ENCODE measurements at places on chromosomes 13 and 19.

DNA sequence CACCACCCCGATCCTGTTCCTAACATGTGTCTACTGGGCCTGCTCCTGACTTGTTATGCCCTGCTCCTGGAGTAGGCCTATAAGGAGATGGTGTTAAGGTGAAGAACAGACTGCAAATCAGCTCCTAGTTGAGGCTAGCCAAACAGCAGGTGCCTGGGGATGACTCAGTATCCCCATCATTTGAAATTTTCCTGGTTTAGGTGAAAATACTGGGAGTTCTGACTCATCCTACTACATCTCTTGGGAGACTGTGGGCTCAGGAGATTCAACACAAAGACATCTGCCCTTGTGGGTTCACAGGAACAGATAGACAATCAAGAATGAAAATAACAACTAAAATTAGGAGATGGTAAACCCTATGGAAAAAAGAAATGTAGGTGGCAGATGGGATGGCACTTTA lies 41.2 kb downstream of the BRD4 start:
- no peak for DNase-seq

- DNase-seq, result no peak
Measured at GRCh38 chr13:36157480-36157879, 26.3 kb upstream of the DCLK1 start.

- no peak for DNase-seq
Measured at GRCh38 chr13:89857502-89857901, 1490.0 kb upstream of the MIR17HG start.

DNA sequence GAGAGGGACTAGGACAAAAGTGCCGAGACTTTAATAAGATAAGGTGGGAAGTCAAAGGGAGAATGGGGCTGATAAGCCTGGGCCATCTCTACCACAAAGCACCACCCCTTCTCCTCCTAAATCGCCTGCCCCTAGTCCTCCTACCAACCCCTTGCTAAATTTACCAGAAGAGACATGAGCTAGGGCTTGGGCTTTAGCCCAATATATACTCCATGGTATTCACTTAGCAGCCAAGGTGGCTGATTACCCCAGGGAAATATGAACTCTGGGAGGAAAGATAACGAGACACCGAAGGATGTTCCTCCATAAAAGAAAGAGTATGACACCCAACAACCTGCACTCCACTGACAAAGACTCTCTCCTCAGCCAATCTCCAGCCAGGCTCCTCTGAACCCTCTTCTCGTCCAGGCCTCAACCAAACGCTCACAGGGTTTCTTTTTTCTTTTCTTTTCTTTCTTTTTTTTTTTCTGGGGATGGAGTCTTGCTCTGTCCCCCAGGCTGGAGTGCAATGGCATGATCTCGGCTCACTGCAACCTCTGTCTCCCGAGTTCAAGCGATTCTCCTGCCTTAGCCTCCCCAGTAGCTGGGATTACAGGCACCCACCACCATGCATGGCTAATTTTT lies 610.2 kb downstream of the UQCRFS1 start:
- no peak for DNase-seq

DNA sequence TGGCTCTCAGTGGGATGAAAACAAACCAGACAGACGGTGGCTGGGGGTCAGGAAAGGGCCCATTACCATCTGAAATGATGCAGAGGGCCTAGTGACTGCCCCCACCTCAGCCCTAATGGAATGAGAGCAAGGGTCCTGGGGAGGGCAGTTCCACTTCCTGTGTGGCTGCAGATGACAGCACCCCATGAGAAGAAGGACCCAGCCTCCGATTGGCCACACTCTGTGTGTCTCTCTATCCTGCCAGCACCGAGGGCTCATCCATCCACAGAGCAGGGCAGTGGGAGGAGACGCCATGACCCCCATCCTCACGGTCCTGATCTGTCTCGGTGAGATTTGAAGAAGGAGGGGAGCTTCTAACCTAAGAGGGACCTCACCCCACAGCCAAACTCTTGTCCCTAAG lies 498 bp downstream of the LILRB1 start:
- DNase-seq, result no peak

DNA sequence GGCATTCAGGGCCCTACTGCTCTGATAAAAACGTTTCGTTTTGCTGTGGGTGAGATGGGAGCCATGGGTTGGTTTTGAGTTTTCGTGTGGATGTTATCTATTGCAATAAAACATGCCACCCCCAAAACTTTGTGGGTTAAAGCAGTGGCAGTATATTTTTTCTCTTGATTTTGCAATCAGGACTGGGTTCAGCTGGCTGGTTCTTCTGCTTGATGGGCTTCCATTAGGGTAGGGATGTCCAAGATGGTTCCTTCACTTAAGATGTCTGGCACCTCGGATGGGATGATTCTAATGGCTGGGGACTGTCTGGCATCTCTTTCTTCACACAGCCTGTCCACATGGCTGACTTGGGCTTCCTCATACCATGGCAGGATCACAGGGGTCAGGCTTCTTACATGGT lies 15.6 kb upstream of the PNMA8B start:
- DNase-seq, result no peak

DNA sequence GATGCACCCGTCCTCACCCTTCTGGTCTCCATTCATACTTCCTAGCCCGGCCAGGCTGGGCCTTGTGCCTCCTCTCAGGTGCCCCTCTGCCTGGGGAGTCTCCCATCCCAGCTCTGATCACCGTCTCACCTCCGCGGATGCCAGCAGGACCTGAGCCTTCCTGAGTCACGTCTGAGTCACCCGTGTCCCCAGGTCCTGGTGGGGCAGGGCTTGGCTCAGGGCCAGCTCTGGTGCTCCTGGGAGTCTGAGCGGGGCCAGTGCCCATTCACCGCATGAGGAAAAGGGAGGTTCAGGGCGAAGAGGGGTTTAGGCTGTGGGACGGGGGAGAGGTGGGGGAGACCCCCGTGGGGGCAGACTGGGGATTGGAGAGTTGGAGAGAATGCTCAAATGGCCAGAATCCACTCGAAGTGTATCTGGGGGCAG lies 593 bp downstream of the ATP8B3 start:
- DNase-seq, result peak; percentile 93

GRCh38 chr19:42397263-42398166 lies 7.4 kb upstream of the CNFN start:
- DNase-seq, result no peak

DNA sequence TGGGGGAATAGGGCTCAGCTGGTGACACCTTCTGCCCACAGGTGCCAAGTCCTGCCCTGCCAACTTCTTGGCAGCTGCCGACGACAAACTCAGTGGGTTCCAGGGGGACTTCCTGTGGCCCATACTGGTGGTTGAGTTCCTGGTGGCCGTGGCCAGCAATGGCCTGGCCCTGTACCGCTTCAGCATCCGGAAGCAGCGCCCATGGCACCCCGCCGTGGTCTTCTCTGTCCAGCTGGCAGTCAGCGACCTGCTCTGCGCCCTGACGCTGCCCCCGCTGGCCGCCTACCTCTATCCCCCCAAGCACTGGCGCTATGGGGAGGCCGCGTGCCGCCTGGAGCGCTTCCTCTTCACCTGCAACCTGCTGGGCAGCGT lies 2.1 kb downstream of the P2RY11 start:
- DNase-seq, result no peak

DNA sequence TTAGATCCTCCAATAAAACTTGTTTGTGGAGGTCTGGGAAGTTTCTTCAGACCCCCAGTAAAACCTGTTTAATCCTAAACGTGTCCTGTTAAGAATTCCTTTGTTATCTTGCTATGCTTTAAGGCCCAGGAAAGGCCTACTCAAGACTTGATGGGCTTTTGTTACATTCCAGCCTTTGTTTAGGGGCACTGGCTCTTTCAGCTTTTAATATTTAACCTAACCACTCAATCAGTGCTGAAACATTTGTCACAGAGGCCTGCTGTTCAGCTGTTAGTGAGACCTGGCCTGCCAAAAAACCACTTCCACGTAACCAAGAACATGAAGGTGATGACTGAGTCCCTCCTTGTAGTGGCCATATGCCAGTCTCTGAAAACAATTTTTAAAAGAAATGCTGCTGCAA lies 41.7 kb downstream of the PCDH17 start:
- no peak for DNase-seq

DNA sequence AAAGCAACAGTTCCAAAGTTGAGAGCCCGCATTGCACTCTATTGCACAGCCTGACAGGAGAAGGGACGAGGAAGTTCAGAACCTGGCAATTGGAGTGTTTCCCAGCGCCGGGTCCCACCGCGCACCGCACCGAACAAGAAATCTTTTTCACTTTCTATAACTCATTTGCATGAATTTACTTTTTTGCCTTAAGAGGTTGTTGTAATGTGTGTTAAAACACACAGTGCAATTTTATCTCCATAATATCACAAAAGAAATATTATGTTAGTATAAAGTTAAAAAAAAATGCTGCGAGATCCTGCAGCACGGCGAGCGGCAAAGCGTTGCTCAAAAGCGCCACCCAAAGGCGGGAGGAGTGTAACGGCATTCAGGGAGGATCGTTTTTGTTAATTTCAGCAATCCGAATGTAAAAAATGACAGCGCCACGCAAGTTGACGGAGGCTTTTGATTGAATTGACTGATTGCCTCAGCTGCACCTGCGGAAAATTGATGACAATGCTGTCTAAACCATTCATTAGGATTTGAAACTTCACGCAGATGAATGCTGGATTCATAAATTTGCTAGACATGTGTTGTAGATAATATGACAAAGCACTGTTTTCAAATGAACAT lies 303.6 kb upstream of the ZNF507 start:
- DNase-seq, result no peak

All from LoVo (cell line).